H1 (cell line): ENCODE measurements at places on chromosomes 16 and 17.

DNA sequence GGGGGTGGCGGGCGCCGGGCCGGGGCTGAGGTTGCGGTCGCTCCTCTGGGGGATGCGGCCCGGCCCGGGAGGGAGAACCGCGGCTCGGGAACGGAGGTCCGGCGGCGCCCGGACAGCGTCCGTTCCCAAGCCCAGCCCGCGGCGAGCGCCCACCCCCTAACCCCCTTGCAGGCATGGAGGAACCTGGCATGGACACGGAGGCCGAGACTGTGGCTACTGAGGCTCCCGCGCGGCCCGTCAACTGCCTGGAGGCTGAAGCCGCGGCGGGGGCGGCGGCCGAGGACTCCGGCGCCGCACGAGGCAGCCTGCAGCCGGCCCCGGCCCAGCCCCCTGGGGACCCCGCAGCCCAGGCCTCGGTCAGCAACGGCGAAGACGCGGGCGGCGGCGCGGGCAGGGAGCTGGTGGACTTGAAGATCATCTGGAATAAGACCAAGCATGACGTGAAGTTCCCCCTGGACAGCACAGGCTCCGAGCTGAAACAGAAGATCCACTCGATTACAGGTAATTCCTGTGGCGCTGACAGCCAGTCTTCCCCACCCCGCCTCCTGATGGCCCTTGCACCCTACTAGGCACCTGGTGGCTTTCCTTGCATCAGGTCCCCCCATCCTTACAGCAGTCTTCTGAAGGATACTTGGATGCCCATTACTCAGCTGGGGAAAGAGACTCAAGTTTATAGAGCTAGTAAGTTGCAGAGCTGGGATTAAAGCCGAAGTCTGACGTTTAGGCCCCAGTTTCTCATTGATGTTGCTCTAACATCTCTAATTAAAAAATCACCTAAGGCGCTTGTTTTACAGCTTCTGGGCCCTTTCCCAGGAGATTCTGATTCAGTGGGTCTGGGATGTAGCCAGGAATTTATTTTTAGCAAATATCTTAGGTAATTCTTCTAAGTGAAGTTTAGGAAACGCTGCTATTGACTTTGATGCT, 514 bp downstream of the UBFD1 start:
- no peak for DNase-seq

GRCh38 chr17:12992676-12993075, 25.2 kb downstream of the ELAC2 start:
- DNase-seq, result no peak

DNA sequence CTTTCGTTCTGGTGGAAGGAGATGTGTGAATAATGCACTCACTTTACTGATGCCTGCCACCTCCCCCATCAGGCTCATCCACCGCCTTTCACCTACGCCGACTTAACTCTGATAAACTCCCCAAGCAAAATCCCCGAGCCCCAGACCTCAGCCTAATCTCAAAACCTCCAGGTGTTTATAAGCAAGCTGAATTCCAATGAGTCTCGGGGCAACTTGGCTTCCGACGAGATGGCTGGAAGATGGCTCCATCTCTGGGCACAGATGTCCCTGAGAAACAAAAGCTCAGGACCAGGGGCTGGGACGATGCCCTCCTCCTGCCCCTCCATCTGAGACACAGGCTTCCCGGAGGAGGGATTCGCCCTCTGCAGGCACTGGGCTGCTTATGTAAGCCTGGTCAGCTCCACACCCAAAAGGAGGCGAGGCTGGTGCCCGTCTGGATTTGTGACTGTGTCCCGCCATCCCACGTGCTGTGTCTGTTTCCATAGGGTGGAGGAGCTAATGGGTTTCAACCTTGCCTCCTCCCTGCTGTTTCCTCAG, 386.4 kb upstream of the TNRC6C start:
- DNase-seq, result no peak

GRCh38 chr16:5188318-5188988, 90.9 kb upstream of the EEF2KMT start:
- DNase-seq, result no peak

DNA sequence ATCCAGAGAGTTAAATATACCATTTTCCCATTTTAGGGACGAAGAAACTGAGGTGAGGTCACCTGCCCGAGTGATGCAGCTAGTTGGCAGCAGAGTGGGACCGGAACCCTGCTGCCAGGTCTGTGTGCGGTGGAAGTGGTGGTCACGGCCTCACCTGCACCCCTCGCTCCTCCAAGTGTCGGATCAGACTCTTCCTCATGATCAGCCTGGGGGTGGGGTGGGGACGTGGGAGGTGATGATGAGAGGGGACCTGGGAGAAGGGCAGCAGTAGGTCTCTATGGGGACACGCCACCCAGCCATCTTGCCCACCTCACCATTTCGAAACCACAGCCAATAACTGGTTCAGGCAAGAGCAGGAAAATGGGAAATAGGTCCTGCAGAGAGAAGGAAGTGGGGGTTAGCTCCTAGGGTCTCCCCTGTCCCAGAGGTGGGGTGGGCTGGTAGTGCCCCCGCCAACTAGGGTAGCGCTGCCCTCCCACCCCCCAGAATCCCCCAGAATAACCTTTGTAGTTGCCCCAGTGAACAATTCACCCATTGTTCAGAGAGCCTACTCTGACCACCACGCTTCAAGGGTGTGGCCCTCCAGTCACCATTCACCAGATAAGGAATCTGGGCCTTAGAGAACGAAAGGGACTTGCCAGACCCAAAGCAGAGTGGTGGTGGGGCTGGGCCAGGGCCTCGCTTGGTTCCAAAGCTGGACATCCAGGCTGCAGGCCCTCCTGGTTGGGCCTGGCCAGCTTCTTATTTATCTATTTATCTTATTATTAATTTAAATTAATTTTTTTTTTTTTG, 5.1 kb downstream of the GDPD3 start:
- DNase-seq, result no peak

DNA sequence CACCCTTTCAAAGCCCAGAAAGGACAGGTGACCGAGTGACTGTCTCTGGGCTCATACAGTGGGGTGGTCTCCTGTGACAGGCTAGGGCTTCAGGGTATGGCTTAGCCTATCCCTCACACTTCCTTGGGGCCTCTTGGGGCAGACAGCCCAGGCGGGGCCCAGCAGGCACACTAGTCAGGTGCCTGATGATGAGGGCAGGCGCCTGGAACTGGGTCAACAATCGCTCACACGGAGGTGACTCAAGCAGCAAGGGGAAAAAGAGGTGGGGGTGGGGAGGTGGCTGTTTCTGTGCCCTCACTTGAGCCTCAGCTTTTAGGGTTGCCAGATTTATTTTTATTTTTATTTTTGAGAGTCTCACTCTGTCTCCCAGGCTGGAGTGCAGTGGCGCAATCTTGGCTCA, 6.4 kb upstream of the GRN start:
- DNase-seq, result no peak
